ENCODE measurements at places on chromosomes 6 and 20.

- no peak for DNase-seq
Observed at GRCh38 chr6:17490724-17491123, 97.3 kb downstream of the CAP2 start.

- DNase-seq: no peak
Observed at GRCh38 chr6:156827382-156827781, 50.2 kb downstream of the ARID1B start.

DNA sequence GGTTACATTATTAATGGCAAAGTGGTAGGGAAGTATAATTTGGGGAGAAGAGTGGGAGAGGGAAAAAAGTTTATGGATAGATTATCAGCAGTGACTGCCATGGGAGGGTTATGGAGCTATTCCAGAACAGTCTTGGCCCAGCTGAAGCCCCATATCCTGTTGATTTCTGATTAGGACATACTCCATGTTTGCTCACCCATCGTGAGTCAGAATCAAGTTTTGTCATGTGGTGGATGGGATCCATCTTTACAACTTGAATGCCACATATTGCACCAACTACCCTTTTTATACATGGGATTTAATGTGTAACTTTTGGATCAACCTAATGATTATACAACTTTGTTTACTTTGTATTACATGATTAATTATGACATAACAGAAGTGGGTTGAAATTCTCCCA lies 217.0 kb downstream of the HAO1 start:
- no peak for DNase-seq

GRCh38 chr20:1890469-1891262 lies 4.5 kb upstream of the SIRPA start:
- no peak for DNase-seq

GRCh38 chr20:47380481-47380880 lies 24.0 kb upstream of the ZMYND8 start:
- no peak for DNase-seq

DNA sequence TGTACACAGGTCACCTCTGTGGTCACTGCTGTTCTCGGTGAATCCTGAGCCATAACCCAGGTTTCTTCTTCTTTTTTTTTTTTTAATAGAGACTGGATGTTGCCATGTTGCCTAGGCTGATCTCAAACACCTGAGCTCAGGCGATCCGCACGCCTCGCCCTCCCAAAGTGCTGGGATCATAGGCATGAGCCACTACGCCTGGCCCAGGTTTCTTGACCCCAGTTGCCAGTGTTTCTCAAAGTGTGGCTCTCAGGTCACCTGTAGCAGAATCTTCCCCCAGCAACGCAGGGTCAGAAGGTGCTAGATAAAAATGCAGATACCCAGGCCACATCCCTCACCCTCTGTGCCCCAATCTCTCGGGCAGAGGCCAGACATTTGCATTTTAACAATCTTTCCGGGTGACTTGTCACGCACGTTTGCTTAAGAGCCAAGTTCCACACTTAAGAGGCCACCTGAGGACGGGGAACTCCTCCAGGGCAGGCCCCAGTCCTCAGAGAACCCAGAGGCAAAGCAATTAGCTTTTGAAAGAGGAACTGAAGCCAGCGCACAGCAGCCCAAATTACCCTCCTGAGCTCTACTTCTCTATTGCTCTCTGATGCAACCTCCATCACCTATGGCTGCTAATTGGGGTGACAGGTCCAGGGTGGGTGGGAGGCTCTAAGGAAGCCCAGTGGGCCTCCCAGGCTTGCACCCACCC lies 81.8 kb downstream of the NFATC2 start:
- no peak for DNase-seq

- no peak for DNase-seq
Observed at GRCh38 chr6:80340280-80340679, 233.8 kb downstream of the BCKDHB start.

DNA sequence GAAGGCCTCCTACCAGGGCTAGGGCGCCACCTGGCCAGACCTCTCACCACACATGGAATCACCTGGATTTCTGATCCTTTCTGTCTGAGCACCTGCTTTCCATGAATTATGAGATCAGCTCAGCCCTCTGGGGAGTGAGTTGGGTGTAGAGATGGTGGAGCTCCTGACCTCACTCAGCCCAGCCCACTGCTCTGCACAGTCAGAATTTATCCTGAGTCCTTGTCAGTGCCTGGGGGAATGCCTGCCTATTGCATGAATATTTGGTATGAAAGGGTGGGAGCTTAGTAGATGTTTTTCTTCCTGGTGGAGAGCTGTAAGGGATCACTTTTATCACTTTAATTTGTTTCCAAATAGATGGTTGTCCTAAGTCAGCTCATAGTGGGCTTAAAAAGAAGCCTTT lies 47.5 kb downstream of the DTD1 start:
- no peak for DNase-seq

DNA sequence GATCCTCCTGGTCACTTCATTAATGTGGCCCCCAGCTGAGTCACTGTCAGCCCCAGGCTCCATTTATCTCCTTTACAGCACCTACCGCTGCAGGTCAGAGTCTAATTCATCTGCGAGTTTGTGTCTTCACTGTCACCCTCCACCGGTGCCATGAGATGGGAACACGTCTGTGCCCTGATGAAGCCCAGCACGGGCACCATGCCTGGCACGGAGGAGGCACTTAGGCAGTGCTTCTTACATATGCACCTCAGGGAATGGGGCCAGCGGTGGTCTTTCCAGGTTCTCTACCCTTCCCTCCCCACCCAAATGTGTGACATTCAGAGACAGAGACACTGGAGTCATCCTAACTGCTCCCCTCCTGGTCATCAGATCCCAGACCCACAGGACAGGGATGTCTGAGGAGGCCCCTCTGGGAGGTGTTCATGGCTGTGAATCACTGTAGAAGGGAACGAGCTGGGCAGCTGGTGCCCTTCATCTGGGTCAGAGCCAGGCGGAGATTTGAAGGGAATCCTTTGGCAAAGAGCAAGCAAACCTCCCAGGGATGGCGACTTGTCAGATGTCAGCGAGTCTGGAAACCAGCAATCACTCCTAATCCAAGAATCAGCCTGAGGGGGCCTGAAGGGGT lies 364.6 kb downstream of the PREX1 start:
- no peak for DNase-seq

DNA sequence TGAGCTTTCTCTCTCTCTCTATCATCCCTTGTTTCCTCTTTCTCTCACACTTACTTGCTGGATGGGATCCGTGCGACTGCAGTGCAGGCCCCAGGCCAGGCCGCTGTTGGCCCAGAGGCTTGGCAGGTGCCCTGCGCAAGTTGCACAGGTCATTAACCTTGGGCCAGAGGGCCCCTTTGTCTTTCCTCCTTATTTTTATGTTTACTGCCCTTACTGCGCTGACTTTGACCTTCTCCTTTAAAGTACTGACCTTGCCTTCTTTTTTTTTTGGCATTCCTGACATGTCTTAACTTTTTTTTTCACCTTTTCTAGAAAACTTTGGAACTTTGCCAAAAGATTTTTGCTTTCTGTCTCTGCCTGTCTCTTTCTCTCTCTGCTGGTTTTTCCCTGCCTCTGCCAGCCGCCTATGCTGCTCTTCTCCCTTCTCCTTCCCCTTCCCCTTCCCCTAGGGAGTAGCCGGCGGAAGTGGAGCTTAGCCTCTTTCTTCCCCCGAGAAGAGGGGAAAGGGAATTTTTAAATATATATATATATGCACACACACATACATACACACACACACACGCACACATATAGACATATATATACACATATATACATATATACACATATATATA lies 59.6 kb upstream of the CDH4 start:
- no peak for DNase-seq

DNA sequence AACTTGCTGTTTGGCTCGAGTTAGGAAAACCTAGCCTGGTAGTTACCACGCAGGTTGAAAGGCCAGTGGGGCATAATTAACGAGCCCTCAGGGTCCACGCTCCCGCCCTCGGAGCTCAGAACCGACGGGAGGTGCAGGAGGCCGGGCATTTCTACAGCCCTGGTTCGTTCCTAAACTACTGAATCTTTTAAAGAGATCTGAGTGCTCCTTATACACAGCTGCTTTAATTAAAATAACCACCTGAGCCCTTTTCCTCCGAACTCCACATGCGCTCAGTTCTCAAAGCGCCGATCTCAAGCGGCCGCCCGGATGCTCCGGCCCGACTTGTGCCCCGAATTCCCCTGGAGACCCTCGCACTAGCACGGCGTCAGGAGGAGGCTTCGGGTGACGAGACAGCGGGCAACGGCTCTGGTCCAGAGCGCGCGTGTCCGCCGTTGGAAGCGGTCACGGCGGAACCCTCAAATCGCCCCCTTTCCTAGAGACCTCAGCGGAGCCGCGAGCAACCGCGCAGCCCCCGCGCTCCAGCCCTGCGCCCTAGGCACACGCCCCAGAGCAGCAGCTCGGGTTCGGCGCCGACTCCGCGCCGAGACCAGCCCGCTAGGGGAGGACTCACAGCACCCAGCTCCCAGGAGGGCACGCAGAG lies 397 bp downstream of the WDR27 start:
- no peak for DNase-seq

DNA sequence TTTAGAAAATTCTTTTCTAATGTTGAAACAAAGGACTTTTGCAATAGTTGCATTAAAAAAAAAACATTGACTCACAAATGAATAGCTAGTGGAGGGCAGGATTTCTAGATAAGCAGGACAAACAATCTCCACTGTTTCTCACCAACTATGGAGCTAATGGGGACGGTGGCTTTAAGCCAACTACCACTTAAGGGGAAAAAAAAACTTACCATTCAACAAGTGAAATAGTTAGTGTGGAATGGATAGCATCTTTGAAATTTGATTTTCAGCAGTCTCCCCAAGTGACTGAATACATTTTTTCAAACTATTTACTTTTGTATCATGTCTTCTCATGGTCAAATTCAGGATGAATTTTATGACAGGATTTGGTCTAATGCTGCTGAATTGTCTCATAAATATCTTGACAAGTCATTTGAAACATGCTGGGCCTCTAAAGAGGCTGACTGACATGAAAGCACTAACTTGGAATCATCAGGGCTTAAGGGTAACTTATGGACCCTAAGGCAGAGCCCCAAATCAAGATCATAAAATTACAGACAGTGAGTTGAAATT lies 100.5 kb downstream of the EYA4 start:
- no peak for DNase-seq

- no peak for DNase-seq
Observed at GRCh38 chr20:53282217-53282955, 310.2 kb downstream of the TSHZ2 start.

GRCh38 chr6:39087197-39087596 lies 27.8 kb downstream of the SAYSD1 start:
- no peak for DNase-seq

GRCh38 chr6:2725999-2726567 lies 24.6 kb downstream of the MYLK4 start:
- DNase-seq: no peak

GRCh38 chr20:59438201-59438600 lies 137.8 kb downstream of the EDN3 start:
- no peak for DNase-seq

GRCh38 chr6:170270984-170271593 lies 19.8 kb downstream of the DLL1 start:
- DNase-seq: no peak

- DNase-seq: no peak
Observed at GRCh38 chr6:46421939-46422338, 69.3 kb downstream of the RCAN2 start.

DNA sequence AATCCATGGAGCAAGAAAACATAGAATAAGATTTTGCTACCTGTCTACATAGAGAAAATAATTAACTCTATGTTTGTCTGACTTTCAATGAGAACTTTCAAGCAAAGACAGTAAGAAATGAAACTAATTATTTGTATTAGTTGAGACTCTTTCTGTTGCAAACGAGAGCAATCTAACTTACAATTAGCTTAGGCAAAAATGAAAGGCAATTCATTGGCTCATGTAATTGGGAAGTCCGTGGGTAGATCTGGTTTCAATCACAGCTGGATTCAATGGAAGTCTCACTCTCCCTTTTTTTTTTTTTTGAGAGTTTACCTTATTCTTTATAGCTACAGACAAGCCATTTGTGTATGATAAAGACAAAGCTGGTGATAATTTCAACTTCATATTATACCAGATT lies 68.2 kb upstream of the STXBP5 start:
- DNase-seq: no peak

DNA sequence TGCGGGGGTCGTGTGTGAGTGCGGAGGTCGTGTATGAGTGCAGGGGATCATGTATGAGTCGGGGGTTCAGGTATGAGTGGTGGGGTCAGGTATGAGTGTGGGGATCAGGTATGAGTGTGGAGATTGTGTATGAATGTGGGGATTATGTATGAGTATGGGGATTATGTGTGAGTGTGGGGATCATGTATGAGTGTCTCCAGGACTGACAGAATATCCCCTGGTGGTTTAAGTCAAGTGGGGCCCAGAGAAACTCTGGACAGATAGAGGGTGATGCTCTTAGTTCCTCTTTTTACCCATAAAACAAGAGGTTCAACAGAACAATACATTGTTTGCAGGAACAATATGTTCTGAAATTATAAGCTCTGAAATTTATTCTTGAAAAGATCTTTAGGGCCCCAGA lies 131.9 kb downstream of the UST start:
- no peak for DNase-seq

- DNase-seq: no peak
Observed at GRCh38 chr20:60048634-60049521, 90.7 kb downstream of the CDH26 start.

All from activated naive CD4-positive, alpha-beta T cell (primary cell).